Karpas-422 (cell line): ENCODE measurements at places on chromosomes 6 and 20.
A peak's percentile ranks its signal among the peaks of the same experiment; 100 is the strongest.

DNA sequence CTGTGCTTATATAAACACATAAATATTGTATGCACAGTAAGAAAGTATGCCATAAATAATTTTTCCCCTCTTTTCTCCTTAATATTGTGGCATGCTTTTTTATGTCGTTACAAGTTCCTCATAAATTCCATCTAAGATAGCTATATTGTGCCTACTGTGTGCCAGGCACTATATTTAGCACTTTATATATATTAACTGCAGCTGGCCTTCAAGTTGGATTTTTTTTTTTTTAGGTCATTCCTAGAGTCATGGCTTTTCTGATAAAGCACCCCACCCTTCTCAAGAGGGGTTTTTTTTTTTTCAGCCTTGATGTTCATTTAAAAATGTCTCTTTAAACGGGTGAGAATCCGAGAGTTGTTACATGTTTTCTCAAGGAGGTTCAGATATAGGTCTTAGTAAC is 42.8 kb upstream of the RNF8 start:
- H3K4me3 ChIP-seq = no peak overlapping the region
- H3K27me3 ChIP-seq = no peaks in the 10 kb centered on the region
- H3K27ac ChIP-seq = no peak overlapping the region
- no peak for DNase-seq
- no peaks in the 10 kb centered on the region for H3K36me3 ChIP-seq
- H3K4me1 ChIP-seq = no peaks in the 10 kb centered on the region

GRCh38 chr20:36587388-36588070 is 14.1 kb downstream of the TGIF2 start:
- no peaks in the 10 kb centered on the region for H3K27me3 ChIP-seq
- H3K4me3 ChIP-seq = no peak overlapping the region
- H3K27ac ChIP-seq = no peak overlapping the region
- no peak for DNase-seq

- peak overlapping the region; percentile 72 for H3K4me3 ChIP-seq
- H3K36me3 ChIP-seq = peaks cover 12% of the 10 kb centered on the region; the same call in 1 of the 2 replicates
- H3K27me3 ChIP-seq = no peaks in the 10 kb centered on the region
- no peak for DNase-seq
- peaks cover 65% of the 10 kb centered on the region for H3K4me1 ChIP-seq
Measured at GRCh38 chr6:71287926-71288227, 734 bp upstream of the OGFRL1 start.

DNA sequence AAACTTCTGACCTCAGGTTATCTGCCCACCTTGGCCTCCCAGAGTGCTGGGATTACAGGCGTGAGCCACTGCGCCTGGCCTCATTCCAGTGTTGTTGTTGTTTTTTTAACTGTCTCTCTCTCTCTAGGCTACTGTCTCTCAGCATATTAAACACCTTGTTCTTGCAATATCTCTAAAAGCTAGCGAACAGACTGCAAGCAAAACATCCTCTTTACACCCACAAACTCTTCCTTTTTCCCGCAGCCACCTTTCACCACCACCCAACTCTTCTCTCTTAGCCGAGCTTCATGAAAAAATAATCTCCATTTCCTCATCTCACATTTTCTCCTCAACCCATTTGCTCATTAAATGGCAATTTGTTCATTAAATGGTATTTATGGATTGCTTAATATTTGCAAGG is 45.5 kb downstream of the SGK1 start:
- H3K27ac ChIP-seq = no peak overlapping the region
- H3K4me1 ChIP-seq = no peaks in the 10 kb centered on the region
- no peaks in the 10 kb centered on the region for H3K36me3 ChIP-seq
- DNase-seq = no peak
- H3K27me3 ChIP-seq = no peaks in the 10 kb centered on the region

DNA sequence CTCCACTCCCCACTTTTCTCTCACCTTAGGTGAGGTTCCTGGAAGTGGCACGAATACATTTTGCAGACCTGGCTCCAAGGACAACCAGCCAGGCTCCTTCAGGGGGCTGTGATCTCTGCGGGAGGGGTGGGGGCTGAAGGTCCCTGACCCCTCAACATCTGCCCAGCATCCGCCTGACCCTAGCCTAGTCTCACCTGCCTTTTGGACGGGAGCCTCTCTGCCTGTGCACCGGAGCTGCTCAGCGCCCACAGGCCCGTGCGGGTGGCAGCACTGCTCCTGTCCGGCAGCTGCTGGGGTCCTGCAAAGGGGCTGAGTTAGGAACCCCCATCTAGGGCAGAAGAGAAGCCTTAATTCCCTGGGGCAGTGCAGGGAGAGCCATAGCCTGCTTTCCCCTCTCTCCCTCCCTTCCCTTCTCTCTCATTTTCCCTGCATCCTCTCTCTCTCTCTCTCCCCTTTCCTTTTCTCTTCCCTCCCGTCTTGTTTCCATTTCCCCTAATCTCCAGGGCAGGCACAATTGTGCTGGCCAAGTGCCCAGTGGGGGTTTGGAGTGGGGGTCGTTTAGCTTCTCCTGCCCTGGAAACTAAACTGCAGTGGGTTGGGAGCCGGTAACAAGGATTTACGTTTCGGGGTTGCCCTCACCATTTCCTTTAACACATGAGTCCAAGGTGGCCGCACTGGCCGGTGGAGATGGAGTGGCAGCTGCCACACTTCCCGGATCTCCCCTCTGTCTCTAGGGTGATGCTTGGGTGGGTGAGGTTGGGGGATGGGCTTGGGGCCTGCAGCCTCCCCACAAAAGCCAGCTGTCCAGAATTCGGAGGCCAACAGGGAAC is 54.1 kb downstream of the CTCFL start:
- H3K27me3 ChIP-seq = no peaks in the 10 kb centered on the region
- no peaks in the 10 kb centered on the region for H3K36me3 ChIP-seq
- H3K4me1 ChIP-seq = peaks cover 97% of the 10 kb centered on the region
- H3K4me3 ChIP-seq = peak overlapping the region; percentile 66
- DNase-seq = peak; percentile 72
- peak overlapping the region; percentile 100 for H3K27ac ChIP-seq

GRCh38 chr6:1895721-1896120 is 286.0 kb downstream of the FOXC1 start:
- no peaks in the 10 kb centered on the region for H3K4me1 ChIP-seq
- no peak overlapping the region for H3K4me3 ChIP-seq
- no peaks in the 10 kb centered on the region for H3K27me3 ChIP-seq
- no peak for DNase-seq

- H3K27me3 ChIP-seq = no peaks in the 10 kb centered on the region
- H3K4me3 ChIP-seq = no peak overlapping the region
- peak overlapping the region; percentile 79 for H3K27ac ChIP-seq
- peaks cover 14% of the 10 kb centered on the region for H3K36me3 ChIP-seq
- peaks cover 35% of the 10 kb centered on the region for H3K4me1 ChIP-seq
Measured at GRCh38 chr6:118810420-118811027, 83.4 kb upstream of the ASF1A start.

GRCh38 chr6:150377211-150377781 is 8.5 kb downstream of the IYD start:
- no peak overlapping the region for H3K27ac ChIP-seq
- H3K27me3 ChIP-seq = no peaks in the 10 kb centered on the region
- H3K36me3 ChIP-seq = no peaks in the 10 kb centered on the region

GRCh38 chr6:44456070-44456965 is 68.8 kb downstream of the CDC5L start:
- peaks cover 8% of the 10 kb centered on the region; the same call in 1 of the 2 replicates for H3K36me3 ChIP-seq
- no peak overlapping the region for H3K27ac ChIP-seq
- H3K4me3 ChIP-seq = no peak overlapping the region
- no peaks in the 10 kb centered on the region for H3K27me3 ChIP-seq
- peak; percentile 82 for DNase-seq

- no peak overlapping the region for H3K27ac ChIP-seq
- no peaks in the 10 kb centered on the region for H3K27me3 ChIP-seq
- H3K4me1 ChIP-seq = no peaks in the 10 kb centered on the region
Measured at GRCh38 chr6:44496665-44497369, 109.3 kb downstream of the CDC5L start.

DNA sequence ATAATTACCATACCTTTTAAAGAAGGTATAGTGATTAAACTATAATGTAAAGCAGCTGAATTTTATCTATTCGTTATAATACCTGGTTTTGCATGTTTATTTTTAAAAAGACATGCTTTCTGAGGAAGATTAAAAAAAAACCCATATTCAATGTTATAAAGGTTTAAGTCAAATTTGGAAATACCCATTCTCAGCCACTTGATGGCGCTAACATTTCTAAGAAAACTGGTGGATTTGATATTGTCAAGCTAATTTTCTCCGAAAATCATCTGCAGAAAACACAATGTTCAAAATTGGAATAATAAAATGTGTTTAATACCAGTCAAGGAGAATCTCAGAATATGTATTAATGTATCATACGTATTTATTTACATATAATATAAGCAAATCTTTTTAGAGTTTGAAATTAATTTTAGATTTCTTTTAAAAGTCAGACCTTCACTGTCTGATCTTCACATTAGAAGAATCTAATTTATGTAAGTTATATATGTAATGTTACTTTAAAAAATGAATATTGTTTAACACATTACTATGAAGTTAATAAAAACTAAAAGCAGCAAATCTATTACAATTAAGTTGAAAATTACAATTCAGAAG is 35.0 kb downstream of the SHPRH start:
- peak; percentile 84 for DNase-seq
- peak overlapping the region; percentile 35 for H3K27ac ChIP-seq

DNA sequence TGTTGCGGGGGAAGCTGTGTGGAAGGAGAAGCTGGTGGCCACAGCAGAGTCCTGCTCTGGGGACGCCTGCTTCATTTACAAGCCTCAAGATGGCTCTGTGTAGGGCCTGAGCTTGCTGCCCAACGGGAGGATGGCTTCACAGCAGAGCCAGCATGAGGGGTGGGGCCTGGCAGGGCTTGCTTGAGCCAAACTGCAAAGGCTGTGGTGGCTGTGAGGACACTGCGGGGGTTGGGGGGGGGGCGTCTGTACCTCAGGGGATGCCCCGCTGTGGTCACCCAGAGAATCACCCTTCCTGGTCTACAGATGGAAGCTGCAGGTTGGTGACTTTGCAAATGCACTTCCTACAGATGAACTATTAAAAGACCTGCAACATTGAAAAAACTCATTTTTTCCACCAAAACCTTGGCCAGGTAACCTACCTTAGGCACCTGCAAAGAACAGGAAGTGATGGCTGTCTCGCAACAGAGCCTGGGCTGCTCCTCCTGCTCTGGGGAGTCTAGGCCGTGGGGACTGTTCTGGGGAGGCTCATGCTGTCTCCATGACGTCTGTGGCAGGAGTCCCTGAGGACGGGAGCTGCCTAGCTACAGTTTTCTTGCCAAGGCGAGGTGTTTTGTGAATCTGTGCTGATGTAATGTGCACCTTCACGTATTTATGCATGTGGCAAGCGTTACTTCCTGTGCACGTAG is 7.3 kb downstream of the NPBWR2 start:
- H3K36me3 ChIP-seq = peaks cover 20% of the 10 kb centered on the region
- peak; percentile 87 for DNase-seq
- H3K4me1 ChIP-seq = peaks cover 40% of the 10 kb centered on the region
- H3K27ac ChIP-seq = peak overlapping the region; percentile 88

- no peaks in the 10 kb centered on the region for H3K27me3 ChIP-seq
- no peak overlapping the region for H3K4me3 ChIP-seq
- H3K4me1 ChIP-seq = no peaks in the 10 kb centered on the region; the same call in none of the 2 replicates
- H3K27ac ChIP-seq = no peak overlapping the region
Measured at GRCh38 chr6:110170081-110170480, 9.4 kb downstream of the WASF1 start.

DNA sequence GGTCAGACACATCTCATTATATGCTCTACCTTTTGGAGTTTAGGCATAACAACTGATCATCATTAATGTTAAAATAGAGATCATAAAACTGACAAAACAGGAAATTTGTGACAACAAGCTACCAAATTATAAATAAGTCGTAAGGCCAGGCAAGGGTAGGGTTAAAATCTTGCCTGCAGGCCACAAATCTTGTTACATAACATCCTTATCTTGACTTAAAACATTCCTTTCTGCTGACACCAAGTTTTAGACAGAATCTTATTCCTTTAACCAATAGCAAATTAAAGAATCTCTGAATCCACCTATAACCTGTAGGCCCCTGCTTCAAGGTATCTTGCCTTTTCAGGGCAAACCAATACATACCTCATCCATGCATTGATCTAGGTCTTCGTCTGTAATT is 32.5 kb upstream of the NKAIN2 start:
- no peaks in the 10 kb centered on the region for H3K27me3 ChIP-seq
- no peak for DNase-seq
- no peak overlapping the region for H3K27ac ChIP-seq
- no peaks in the 10 kb centered on the region for H3K4me1 ChIP-seq
- no peaks in the 10 kb centered on the region for H3K36me3 ChIP-seq

DNA sequence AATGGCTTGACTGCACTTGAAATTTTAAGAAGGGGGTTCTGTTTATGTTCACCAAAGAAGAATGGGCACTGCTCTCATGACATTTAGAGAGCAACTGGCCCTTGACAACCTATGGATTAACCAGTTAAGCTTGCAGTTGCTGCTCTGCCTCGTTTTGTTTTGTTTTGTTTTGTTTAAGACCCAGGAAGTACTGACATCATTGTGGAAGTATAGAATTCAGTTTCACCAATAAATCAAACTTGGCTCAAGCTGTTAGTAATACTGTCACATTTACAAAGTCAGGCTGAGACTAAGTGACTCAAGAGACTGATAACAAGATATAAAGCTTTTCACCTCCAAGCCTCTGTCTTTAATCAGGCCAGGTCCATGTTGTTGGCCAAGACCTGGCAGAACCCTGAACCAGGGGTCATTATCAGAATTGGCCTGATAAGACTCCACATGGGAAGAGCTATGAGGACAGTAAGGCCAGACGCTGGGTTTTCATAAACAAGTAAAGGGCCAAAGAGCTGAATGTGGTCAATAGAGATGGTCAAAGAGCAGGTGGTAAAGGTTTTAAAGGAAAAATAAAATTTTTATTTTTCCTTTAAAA is 99.4 kb upstream of the VGLL2 start:
- H3K36me3 ChIP-seq = no peaks in the 10 kb centered on the region
- no peak overlapping the region for H3K4me3 ChIP-seq
- no peak for DNase-seq
- H3K4me1 ChIP-seq = no peaks in the 10 kb centered on the region
- H3K27ac ChIP-seq = no peak overlapping the region

DNA sequence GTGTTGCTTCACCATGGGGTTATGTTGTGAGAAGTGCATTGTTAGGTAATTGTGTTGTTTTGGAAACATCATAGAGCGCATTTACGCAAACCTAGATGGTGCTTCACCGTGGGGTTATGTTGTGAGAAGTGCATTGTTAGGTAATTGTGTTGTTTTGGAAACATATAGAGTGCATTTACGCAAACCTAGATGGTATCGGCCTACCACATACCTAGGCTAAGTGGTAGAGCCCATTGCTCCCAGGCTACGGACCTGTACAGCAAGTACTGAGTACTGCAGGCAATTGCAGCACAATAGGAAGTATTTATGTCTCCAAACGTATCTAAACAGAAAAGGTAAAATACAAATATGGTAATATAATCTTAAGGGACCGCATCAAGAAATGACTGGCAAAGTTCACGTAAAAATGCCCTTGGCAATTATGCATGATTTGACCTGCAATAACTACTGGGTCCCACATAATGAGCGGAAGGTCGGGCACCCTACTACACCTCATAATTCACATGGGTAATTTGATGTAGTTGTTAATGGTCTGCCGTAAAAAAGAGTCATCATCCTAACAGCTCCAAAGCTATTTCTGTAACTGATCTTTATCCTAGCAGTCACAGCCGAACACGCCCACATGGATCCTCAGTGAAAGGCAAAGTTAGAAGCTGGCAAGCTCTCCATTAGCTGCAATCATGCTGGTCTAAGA is 76.0 kb downstream of the RSPH3 start:
- no peak for DNase-seq
- H3K36me3 ChIP-seq = no peaks in the 10 kb centered on the region
- H3K4me1 ChIP-seq = peaks cover 7% of the 10 kb centered on the region
- no peaks in the 10 kb centered on the region for H3K27me3 ChIP-seq

GRCh38 chr6:108993876-108994275 is 100.8 kb downstream of the SESN1 start:
- no peaks in the 10 kb centered on the region for H3K4me1 ChIP-seq
- H3K27me3 ChIP-seq = no peaks in the 10 kb centered on the region
- no peak overlapping the region for H3K27ac ChIP-seq
- no peak overlapping the region for H3K4me3 ChIP-seq
- H3K36me3 ChIP-seq = no peaks in the 10 kb centered on the region
- DNase-seq = no peak
